ENCODE measurements at places on chromosomes 3 and 15.

DNA sequence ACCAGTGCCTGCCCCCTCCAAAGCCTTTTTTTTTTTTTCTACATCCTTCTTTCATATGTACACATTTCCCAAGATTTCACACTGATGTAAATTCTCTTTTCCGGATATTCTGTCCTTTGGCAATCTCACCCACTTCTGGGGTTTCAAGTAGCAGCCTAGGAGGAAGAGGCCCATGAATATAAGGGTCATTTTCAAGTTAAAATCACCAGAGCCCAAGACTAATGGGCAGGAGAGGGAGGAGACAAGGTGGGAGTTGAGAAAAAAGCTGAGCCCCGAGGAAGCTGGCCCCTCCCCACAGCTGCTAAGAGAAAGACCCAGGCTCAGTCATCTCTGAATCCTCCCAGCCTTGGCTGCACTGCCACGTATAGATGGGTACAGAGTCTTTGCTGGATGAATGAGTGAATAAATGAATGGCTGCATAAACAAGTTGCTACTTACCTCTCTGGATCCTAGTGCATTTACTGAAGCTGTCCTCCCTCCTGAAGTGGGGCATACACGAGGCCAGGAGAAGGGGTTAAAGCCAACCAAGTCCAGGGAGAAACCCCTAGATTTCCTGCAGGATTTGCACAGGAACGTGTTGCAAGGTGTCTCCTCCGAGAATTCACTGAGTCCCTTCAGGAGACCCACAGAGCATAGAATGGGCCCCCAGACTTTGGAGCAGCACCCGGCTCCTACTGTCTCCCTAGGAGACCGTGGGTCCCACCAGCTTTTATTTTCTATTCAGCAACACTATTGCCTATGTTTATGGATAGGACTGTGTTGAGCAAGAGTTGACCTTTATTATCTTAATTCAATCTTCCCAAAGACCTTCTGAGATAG lies 100.8 kb upstream of the LIPC start:
- DNase-seq = no peak

DNA sequence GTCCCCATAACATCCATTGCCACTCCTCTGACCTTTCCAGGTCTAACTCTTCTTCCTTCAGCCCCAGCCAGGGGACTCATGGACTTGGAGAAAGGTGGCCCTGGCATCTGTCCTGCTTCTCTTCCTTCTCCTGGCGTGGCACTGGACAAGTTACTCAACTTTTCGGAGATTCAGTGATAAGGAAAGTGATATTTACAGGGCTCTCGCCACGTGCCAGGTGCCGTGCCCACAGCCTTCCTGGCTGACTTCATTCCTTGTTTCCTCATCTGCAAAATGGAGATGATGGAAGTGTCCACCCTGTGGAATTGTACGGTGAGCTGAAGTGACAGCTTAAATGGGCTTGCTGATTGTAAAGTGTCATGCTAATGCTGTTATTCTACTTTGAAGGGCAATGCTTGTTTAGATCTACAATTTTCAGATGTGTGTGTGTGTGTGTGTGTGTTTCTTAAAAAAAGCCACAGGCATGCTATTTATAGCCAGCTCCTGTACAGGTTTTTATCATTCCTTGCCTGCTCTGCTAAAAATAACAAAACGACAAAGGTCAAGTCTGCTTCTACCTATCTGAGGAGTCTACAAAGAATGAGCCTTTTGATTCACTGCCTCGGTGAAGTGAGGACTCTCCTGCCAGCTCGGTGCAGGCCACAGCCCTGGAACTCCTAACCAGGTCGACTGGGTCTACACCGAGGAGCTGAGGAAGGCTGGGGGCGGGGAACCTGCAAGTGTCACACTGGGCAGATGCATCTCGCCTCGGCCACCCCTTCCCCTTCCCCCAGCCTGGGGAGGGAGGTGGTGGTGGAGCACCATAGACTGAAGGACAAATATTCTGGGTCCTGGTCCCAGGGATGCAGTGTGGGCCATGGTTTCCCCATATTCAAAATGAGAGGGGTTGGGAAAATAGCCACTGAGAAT lies 11.4 kb upstream of the ATP2B2 start:
- no peak for DNase-seq

GRCh38 chr3:115695090-115695489 lies 71.8 kb downstream of the GAP43 start:
- no peak for DNase-seq

DNA sequence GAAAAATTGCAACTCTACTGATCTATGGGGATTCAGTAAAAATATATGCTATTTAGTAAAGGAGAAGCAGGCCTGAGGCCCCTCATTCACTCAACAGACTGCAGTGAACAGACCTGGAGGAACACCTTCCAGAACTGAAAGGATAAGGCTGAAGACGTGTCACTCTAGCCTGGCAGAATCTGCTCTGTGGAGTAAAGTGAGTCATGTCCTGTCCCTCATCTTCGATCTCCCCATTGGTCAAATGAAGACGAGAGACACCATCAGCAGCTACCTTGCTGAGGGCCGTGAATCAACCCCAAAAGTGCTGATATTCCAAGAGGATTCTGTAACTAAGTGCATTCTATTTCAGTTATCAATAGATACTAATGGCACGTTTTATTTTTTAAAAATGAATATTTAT lies 359.7 kb downstream of the FGF12 start:
- DNase-seq = no peak

DNA sequence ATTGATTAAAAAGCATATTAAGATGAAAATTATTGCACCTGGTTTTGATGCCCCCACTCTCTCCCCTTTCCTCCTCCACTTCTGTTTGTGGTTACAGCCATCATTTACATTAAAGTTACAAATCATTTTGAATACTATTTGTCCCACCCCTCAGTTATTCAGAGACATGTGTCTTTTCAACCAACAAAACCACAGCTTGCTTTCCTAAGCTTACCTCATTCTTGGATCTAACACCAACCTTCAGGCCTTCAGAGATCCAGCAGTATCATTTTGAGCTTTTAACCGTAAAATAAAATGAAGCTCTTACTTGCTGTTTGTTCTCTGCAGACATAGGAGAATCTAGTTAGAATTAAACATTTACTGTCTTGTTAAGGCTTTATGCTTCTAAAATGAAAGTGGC lies 4.7 kb downstream of the PXYLP1 start:
- DNase-seq = no peak

Measured in stimulated activated naive CD4-positive, alpha-beta T cell (primary cell).